ENCODE measurements at places on chromosomes 3 and 15.

GRCh38 chr3:174907628-174908407, 48.7 kb downstream of the NAALADL2 start:
- DNase-seq = no peak

DNA sequence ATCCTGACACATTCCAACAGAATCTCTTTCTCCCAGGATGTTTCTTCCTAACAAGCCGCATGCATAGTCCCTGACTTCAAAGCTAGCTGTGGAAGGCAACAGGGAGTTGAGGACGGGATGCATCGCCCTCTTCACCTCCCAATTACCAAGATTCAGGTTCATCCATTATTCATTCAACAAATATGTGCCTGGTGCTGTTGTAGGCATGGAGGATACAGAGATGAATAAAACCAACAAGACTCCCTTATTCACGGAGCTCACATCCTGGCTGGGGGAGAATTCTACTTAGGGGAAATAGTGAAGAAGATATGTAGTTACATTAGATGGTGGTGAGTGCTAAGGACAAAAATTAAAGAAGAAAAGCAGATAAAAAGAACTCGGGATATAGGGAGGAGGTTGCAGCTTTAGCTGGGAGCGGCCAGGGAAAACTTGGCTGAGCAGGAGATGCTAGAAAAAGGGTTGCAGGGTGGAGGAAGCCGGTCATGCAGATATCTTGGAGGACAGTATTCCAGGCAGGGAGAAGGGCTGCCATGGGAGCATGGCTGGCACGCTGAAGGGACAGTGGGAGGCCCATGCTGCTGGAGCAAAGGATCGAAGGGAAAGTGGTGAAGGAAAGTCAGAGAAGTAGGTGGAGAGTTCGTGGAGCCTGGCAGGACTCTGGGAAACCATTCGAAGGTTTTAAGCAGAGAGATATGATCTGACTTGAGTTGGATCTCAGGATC, 5.0 kb downstream of the ITGB5 start:
- DNase-seq = no peak

DNA sequence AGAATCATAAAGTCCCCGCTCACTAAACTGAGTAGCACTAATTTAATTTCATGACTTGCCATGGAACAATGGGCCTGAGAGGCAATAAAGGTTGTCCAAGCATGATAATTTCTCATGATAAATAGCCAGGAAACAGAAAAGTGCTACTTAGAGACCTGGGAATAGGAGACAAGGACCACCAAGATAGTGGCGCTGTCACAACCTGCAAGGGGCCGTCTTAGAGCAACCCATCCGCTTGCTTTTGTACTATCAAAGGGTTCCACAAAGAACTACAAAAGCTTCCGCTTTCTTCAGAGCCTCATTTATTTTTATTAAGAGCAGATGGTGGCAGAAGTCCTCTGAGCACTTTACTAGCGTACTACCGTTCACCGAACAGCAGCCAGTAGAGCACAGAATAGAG, 421.7 kb upstream of the GRM7 start:
- no peak for DNase-seq

DNA sequence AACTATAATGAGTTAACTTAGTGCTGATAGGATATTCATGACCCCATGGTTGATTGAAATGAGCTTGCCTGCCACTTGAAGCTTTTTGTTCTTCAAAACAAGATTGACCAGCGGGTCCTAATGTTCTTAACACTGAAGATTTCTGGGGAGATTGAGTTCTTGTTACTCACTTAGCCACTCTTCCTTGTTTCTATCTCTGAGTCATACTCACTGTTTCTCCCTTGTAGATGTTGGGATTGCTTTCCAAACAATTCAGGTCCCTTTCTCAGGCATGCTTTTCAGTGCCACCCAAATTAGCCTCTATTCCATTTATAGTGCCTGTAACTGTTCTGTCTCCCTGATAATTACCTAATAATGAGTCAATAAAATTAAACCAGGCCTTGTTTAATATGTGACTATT, 517.0 kb downstream of the SQOR start:
- no peak for DNase-seq

Measured in substantia nigra (tissue), 51 donors.